ENCODE measurements at places on chromosomes 12 and 14. TPM values are rescaled to one million over a fixed set of nuclear protein-coding genes. Genes with fewer than 3 reads are reported as not detected.

Gene LIN7A
- 13.7 TPM for total RNA-seq

- DNase-seq: no peak
Observed at GRCh38 chr12:57479376-57480115, at the start of gene ARHGAP9. TSS of gene ARHGAP9 (minus strand) at chr12:57479866. CDS start at chr12:57479406, 460 bp downstream.

DNA sequence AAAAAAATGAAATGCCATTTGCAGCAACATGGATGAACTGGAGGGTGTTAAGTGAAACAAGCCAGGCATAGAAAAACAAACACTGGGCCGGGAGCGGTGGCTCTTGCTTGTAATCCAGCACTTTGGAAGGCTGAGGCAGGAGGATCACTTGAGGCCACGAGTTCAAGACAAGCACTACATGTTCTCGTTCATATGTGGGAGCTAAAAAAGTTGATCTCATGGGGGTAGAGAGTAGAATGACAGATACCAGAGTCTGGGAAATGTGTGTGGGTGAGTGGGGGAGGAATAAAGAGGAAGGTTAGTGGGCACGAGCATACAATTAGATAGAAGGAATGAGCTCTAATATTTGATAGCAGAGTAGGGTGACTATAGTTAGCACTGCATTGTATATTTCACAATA lies 21.5 kb downstream of the CACNA2D4 start:
- DNase-seq: no peak

DNA sequence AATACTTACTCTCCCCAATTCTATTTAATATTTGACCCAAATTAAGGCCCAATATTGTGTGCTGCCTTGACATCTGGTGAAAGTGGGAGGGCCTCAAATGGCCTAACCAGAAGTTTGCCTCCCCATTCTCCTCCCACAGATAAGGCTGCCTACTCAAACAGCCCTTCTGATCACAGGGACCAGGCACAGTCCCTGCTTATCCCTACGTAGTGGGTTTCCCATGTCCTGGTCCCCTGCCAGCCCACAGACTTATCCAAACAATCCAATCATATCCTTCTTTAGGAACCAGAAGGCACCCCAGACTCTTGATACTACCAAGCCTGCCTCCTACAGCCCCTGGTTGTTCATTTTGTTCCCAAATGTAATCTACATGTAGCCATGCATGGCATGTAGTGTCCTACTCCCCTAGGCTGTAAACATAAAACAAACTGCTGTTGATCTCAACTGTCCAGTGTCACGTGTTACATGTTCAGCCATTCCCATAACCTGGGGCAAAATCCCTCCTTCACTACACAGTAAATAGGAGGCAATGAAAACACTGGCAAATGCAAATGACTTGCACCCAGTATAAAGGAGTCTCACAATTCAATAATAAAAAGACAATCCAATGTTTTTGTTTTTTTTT lies 49.3 kb downstream of the EEA1 start:
- no peak for DNase-seq

Gene LRP1-AS
- not detected for total RNA-seq

- no peak for DNase-seq
Observed at GRCh38 chr14:29461506-29461905, 466.1 kb downstream of the PRKD1 start.

DNA sequence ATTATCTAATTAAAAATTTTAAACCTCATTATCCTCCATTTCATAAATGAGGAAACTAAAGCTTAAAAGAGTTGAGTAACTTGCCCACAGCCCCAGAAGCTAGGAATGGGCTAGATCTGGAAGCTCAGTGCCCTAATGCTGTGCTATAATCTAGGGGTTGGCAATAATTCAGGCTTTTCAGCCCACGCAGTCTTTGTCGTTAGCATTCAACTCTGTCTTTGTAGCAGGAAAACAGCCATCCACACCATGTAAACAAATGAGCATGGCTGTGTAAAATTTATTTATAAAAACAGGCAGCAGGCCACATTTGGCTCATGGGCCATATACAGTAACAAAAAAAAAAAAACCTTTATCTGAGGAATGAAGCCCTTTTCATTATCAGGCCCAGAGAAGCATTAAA lies 92.4 kb upstream of the OVCH1 start:
- DNase-seq: no peak

Gene FOXN4
- not detected for total RNA-seq

Gene RAB5B
- 113 TPM for total RNA-seq

DNA sequence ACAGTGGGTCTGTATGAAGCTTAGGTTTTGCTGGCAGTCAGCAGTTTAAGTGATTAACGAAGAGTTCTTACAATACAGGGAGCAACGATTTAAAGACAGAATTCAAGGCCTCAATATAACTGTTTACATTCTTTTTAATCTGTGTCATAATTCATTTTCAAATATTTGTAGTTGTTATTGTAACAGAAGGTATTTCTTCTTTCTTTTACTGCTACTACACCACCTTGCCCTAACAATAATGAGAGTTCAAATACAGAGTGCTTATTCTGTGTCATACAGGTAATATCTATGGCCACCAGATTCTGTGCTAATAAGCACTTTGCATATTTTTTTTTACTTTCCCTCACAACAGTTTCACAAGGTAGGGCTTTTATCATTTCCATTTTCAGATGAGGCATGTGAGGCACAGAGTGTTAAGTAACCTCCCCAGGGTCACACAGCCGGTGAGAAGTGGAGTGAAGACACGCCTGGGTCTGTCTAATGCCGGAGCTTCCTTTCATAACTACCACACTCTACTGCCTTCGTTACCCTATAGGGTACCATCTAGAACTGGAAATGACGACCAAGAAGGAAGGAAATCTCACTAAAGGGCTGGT lies 81.9 kb downstream of the PELI2 start:
- DNase-seq: no peak

Gene ANKRD33
- total RNA-seq: not detected

DNA sequence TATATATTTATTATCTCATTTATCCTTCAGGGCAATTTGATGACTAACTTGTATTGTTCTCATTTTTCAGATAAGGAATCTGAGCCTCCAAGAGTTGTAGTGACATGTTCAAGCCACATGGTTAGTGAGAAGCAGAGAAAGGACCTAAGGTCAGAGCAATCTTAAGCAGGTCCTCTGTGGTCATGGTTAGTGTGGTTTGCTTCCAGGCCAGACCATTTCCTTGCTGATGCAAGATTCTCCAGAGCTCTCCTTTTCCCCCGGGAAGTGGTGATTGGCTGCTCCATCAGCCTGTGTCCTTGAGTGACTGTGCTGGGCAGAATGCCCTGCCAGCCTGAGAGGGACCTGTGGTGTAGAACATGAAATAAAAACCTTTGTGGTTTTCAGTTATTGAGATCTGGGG lies 141.3 kb downstream of the KTN1 start:
- DNase-seq: no peak

- DNase-seq: no peak
Observed at GRCh38 chr12:75432924-75433323, 42.0 kb downstream of the GLIPR1L2 start.

GRCh38 chr12:570921-571794 lies 92.1 kb downstream of the NINJ2 start:
- DNase-seq: peak; percentile 84

Gene MORN3
- total RNA-seq: 0.11 TPM

Gene DICER1
- total RNA-seq: 20.7 TPM

Gene LHX5
- total RNA-seq: not detected

GRCh38 chr12:119406308-119406707 lies 71.8 kb downstream of the CCDC60 start:
- no peak for DNase-seq

GRCh38 chr14:36224176-36224575 lies 47.7 kb upstream of the PTCSC3 start:
- DNase-seq: no peak

- DNase-seq: no peak
Observed at GRCh38 chr12:128938886-128939285, 85.6 kb downstream of the GLT1D1 start.

DNA sequence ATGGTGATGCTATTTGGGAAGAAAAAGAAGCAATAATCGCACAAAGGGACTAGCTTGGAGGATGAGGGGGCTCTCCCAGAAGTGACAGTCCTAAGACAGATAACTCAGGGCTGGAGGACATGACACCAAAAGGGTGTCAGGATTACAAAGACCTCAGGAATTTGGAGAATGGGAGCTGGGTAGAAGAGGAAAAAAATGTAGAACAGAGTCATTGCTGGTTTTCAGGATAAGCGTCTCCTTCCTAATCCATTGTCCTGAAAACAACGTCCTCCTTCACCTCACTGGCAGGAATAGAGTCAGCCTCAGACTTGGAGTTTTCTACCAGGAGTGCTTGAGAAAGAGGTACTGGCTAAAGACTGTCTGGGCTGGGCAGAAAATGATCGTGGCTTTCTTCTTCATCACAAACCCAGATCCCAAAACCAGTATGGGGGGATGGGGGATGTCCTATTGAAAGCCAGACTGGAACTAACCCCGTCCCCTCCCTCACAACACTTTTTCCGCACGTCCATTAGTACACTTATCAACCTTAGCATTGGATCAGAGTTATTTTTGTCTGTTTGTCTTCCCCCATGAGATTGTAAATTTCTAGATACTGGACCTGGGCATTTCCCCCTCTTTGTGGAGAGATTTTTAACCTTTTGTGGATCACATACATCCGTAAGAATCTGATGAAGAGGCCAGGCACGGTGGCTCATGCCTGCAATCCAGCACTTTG lies 14.3 kb downstream of the B4GALNT3 start:
- no peak for DNase-seq

DNA sequence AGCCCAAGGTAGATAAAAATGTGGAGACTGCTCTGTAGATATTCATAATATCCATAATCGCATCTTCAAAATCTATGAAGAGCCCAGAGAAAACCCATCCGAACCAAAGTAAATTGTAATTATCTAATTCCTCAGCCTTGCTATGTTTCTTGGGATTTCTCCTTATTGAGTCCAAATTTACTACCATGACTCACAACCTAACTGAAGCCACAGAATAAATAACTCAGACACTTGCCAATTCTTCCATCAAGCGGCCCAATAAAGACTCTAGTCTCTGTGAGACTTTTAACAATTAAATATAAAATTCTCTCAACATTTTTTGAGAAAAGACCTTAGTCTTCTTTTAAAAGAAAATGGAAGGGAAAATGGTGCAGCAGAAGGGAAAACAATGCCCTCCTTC lies 409.8 kb downstream of the DAD1 start:
- no peak for DNase-seq

GRCh38 chr14:75561013-75561432 lies 17.4 kb upstream of the FLVCR2 start:
- peak; percentile 83 for DNase-seq

- no peak for DNase-seq
Observed at GRCh38 chr14:21997300-21997699, 323.7 kb upstream of the OR4E1 start.

- no peak for DNase-seq
Observed at GRCh38 chr14:99569725-99570543, 34.1 kb downstream of the CCDC85C start.

DNA sequence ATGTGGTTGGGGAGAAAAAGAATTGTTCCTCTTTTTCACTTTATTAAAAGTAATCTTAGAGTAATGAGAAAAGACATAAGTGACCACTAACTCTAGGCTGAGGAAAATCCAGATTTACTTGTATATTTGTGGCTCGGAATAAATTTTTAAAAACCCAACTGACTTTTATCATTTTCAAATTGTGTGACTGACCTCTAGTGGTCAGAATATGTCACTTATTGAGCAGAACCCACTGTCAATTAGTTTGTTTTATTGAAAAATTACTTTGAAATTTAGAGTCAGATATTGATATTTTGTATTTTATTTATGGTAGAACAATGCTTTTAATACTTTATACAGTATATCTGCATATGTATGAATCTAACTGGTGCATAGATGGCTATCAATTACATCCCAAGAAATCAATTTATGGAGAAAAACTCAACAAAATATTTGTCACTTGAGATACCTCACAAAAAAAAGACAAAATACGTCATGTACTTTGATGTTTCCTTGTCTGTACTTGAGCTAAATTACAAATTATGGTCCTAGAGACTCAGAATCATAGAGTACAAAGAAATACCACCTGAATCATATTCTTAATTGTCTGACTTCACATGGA lies 229.4 kb downstream of the CNTN1 start:
- no peak for DNase-seq

GRCh38 chr12:128259556-128260070 lies 7.4 kb upstream of the TMEM132C start:
- DNase-seq: no peak

DNA sequence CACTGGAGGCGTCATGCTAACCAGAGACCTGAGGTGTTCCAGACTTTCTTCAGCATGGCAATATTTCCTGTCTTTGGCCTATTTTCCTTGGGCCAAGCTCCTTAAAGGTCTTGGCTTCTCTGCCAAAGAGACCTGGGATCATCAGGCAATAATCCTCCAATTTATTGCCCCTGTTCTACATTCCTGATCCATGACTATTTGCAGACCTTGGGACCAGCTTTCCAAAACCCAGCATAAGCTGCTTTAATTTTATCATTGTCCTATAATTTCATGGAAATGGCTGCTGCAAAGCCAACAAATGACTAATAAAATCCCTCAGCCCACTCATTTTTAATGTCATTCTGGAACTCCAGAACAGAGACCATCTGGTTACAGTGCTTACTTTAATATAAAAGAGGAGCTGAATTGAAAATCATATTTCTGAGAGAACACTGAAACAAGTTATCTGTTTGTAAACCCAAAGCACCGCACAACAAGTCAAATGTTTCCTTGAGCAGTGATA lies 166.9 kb upstream of the BTG1 start:
- no peak for DNase-seq

Gene AMDHD1
- total RNA-seq: 0.49 TPM

DNA sequence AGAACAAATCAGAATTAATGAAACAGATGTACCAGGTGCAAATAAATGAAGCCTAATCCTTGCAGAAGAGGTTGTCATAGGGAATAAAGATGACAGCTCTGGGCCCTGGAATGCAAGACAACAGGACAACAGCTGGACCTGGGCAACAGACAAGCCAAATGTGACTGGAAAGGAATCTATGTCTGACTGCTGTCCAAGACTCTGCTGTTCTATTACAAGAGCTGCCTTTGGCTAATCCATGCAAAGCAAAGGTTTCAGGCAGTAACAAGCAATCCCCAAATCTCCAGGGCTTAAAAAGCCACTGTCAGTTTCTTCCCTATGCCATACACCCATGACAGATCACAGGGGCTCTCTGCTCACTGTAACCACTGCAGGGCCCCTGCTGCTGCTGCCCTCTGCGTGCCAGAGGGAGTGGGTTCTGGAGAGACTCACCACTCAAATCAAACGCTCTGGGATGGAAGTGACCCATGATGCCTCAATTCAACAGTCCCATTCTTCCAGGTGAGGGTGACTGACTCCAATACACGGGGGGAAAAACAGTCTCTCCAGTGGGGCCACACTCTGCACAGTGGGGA lies 218.9 kb upstream of the SFSWAP start:
- no peak for DNase-seq

Gene VRTN
- total RNA-seq: not detected

Gene CLEC1A
- 3.7 TPM for total RNA-seq

GRCh38 chr12:94172031-94172430 lies 23.7 kb downstream of the PLXNC1 start:
- DNase-seq: no peak

DNA sequence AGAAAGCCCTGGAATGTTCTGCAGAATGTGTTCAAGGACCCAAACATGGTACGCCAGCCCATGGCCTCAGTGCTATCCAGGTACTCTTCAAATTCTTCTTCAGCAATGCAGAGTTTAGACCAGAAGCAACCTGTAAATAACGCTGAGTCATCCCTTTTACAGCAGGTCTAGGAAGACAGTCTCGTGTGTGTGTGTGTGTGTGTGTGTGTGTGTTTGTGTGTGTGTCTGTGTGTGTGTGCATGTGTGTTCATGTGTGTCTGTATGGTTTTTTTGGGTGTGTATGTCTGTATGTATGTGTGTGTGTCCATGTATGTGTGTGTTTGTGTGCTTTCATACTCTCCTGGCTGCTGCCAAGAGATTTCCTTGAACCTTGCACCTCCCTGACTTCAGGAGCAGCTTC lies 60.1 kb upstream of the RFX4 start:
- no peak for DNase-seq

Gene KIF26A
- total RNA-seq: 6.4 TPM

GRCh38 chr12:120851444-120851843 lies 52.7 kb downstream of the SPPL3 start:
- no peak for DNase-seq

Measured in Right ventricle myocardium inferior (tissue), 1 donor.